ENCODE measurements at places on chromosomes 2 and 18.

GRCh38 chr2:232053777-232054176, 92.3 kb downstream of the DIS3L2 start:
- no peak for DNase-seq

- DNase-seq = no peak
These were observed 4.1 kb downstream of the RHBDD1 start for GRCh38 chr2:226839951-226840350.

- no peak for DNase-seq
These were observed 129.5 kb downstream of the PAX3 start for GRCh38 chr2:222169346-222169745.

- DNase-seq = no peak
These were observed 108.4 kb upstream of the CDC42EP3 start for GRCh38 chr2:37779611-37780386.

GRCh38 chr18:47936952-47937351, 6.5 kb upstream of the SMAD2 start:
- DNase-seq = no peak
